ENCODE measurements at places on chromosomes 7 and 10.

GRCh38 chr10:6065835-6066234 is 3.7 kb upstream of the IL2RA start:
- DNase-seq: no peak

DNA sequence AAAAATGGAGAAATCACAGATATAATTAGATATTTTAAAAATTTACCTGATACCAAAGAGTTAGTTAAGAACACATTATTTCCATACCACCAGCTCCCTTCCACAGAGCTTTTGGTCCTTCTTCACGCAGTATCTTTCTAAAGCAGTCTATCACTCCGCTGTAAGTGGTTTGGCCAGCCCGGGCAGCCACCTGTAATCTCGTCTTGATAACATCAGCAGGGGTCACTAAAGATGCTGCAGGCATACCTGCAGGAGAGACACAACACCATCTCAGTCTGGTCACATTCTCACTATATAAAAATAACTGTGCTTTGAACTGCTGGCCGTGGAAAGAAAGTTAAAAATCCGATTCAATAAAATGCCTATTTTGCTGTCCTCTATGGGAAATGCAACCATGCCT is 200.1 kb downstream of the SLC25A13 start:
- DNase-seq: no peak

DNA sequence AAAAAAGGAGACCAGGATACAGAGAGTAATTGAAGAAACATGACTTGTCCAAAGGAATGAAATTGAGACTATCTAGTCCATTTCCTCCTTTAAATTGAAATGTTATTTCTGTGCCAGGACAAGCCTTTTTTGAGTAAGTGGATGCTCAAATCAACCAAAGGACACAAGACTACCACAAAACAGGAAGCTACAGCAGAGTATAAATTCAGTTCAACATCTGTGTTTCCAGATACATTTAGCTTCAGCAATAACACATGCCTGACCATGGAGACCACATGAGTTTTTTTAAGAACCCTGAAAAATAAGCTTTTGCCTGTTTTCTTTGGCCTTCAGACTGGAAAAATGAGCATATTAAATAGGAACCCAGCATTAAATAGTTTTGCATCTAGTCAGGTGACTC is 707.5 kb downstream of the ZWINT start:
- DNase-seq: no peak

- no peak for DNase-seq
These were observed 22.3 kb upstream of the RHBDD2 start for GRCh38 chr7:75856536-75856935.

DNA sequence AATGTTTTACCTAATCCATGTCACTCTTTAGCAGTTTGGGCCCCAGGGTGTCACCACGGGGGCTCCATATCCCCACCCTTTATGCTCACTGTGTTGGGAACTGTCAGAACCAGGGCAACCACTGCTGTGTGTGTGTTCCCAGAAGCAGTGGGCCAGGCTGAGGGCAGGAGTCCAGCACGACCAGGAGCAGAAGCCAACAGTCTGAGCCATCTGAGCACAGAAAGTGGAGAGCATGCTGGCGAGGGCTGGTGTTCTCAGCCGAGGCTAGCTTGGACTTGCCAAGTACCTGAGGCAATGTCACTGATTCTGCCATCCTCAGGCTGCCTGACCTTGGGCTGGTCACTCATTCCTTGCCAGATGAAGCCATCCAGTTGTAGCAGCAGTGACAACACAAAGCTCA is 285.0 kb downstream of the BMPER start:
- DNase-seq: no peak

- no peak for DNase-seq
These were observed 1.7 kb upstream of the EMX2 start for GRCh38 chr10:117540640-117541404.

Data from cortex of kidney (tissue), 1 donor.